ENCODE measurements at places on chromosomes 3 and 15.

GRCh38 chr15:93179072-93179471, 90.1 kb upstream of the RGMA start:
- DNase-seq: no peak

- DNase-seq: no peak
Measured at GRCh38 chr3:37489355-37489754, 315.0 kb upstream of the LRRFIP2 start.

GRCh38 chr3:193029800-193030199, 112.1 kb upstream of the MB21D2 start:
- DNase-seq: no peak

- DNase-seq: no peak
Measured at GRCh38 chr3:152243301-152243711, 25.4 kb upstream of the MBNL1 start.

DNA sequence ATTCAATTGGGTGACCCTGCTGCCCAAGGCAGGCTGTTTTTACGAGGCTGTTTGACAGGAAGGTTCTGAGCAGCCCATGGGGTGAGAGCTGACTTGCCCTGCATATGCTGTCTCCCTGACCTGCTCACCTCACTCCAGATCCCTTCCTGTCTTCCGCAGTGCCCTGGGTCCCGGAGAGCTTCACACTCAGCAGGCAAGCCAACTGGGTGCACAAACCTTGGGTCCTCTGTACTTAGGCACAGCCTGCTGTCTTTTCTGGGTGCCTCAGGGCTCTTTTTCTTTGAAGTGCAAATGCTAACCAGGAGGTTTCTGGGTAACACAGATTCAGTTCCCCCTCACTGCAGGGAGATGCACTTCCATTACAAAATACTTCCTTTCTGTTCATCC, 32.8 kb downstream of the ZXDC start:
- no peak for DNase-seq

DNA sequence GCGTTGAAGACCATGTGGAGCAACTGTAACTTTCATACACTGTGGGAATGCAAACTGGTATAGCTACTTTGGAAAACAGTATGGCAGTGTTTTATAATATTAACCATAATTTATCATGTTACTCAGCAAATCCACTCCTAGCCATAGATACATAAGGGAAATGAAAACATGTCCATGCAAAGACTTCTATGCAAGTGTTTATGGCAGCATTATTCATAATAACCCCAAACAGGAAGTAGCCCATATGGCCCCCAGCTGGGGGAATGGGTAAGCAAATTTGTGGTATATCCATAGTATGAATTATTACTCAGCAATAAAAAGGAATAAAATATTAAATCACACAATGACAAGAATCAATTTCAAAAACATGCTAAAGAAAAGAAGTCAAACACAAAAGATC, 23.0 kb upstream of the GATA2 start:
- no peak for DNase-seq

- DNase-seq: no peak
Measured at GRCh38 chr3:157412323-157412855, 24.3 kb upstream of the PTX3 start.

- no peak for DNase-seq
Measured at GRCh38 chr3:176526225-176526624, 671.1 kb downstream of the TBL1XR1 start.

GRCh38 chr3:40143283-40144090, 166.0 kb upstream of the EIF1B start:
- no peak for DNase-seq

DNA sequence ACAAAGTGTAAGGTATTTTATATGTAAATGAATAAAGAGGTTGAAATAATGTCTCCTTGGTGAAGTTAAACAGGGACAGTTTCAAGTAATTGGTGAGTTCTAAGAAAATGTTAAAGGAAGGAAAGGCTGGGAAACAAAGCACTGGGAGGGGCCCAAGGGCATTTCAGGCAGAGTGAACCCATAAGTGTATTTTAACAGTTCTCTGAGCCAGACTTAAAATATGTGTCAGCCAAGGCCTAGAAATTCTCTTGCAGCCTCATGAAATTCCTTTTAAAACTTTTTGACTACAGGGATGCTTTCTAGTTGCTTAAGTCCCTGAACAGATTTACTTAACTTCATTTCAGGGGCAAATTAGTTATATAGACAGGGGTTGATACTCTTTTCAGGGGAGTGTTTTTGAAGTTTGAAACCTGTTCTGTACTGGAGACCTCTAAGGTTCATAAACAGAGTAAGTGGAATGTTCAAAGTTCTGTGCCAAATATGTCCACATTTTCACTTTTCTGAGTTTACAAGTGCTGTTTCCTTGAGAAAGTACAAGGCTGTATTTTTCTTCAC, 77.6 kb downstream of the GALK2 start:
- no peak for DNase-seq

DNA sequence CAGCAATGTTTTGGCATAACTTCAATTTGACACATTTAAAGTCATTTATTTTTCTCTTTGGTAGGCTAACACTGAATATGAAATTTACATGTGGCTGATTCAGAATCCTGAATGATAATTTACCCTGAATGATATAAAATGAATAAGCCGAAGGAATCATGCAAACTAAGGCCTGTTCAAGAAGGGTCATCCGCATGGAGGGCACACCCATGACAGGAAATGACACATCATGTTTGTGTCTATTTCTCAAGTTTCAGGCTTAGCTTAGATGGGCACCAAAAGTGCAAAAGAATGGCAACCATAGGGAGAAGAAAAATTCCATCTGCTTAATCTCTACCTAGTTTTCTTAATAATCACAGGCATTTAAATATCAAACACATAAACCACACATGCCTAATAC, 141.5 kb downstream of the DUT start:
- no peak for DNase-seq

DNA sequence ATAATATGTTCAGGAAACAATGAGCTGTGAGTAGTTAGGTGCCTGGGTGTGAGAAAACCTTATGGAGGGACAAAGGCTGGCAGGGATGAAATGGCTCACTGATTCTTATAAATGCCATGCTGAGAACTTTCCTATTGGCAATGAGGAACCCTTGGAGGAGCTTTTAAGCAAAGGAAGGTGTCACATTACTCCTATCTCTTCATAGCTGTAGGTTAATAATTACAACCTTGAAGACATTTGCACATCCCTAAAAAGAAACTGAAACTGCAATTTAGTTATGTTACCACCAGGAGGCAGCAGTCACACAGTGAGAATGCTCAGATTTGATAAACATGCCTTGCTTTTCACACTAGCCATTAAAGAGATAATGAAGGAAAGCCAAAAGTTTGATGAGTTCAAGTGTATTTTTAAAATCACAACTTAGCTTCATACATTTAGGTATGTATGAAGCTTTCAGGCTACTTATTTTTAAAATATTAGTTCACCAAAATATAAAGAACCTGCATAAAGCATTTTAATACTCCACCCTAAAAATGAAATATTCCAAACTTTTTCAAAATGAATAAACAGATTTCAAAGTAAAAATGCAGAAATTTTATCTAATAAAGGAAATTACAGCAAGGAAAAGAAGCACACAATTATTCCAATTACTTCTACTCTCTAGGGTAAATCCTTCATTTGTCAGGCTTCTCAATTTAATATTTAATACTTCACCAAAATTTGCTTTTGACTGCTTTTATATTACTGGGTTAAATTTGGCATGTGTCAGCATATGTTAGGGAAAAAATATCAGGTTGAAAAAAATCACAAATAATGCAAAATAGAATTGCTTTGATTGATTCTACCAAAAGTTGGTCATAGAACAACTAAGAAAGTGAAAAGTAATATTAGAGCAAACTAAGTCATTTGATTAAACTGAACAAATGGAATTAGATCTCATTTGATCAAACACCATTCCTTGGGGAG, 136.9 kb upstream of the SLC2A2 start:
- DNase-seq: no peak

GRCh38 chr3:9266716-9267115, 17.3 kb upstream of the SRGAP3 start:
- no peak for DNase-seq

- no peak for DNase-seq
Measured at GRCh38 chr15:56295433-56295832, 51.8 kb upstream of the RFX7 start.

- DNase-seq: no peak
Measured at GRCh38 chr3:63338351-63338750, 60.2 kb downstream of the SYNPR start.

GRCh38 chr3:197253238-197253947, 45.0 kb downstream of the DLG1 start:
- DNase-seq: no peak

- no peak for DNase-seq
Measured at GRCh38 chr3:50617911-50618481, 1.0 kb downstream of the MAPKAPK3 start.

DNA sequence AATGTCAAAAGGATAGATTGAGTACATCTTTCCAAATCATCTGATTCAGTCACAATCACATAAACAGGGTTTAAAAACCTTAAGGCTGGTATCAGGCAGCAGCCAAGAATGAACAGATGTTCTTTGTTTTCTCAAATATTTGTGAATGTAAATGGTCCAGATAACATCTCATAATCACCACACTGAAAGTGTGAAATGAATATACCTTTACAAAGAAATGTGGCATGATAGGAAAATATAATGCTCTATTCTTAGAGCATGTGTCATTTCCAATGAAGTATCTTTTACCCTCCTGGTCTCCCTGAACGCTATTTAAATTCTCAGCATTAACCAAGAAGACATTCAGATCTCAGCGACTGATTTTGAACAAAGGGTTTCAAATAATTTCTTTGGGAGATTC, 8.8 kb upstream of the ACTC1 start:
- no peak for DNase-seq

GRCh38 chr3:71201939-71202338, 381.6 kb downstream of the FOXP1 start:
- no peak for DNase-seq

DNA sequence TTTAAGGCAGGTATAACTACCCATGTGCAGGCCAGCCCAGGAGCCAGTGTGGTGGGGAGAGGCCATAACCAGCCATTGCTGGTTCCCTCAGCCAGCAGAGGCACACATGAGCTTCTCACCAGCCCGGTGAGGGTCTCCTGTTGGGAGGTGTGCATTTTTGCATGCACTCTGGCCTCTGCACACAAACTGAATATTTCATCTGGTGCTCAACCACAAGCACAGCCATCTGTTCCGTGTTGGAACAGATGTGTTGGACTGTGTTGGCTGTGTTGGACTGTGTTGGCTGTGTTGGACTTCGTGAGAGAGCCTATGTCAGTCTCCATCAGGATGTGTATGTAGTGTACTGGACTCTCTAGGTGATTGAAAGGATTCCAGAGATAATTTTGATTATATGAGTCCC, 67.2 kb downstream of the RPL39L start:
- DNase-seq: no peak

- DNase-seq: no peak
Measured at GRCh38 chr15:40486066-40486770, 15.4 kb downstream of the CHST14 start.

- DNase-seq: no peak
Measured at GRCh38 chr3:187929112-187929816, 184.0 kb upstream of the BCL6 start.

GRCh38 chr3:158249183-158249582, 139.3 kb downstream of the RSRC1 start:
- no peak for DNase-seq

GRCh38 chr3:97838393-97838792, 16.6 kb downstream of the CRYBG3 start:
- DNase-seq: no peak

DNA sequence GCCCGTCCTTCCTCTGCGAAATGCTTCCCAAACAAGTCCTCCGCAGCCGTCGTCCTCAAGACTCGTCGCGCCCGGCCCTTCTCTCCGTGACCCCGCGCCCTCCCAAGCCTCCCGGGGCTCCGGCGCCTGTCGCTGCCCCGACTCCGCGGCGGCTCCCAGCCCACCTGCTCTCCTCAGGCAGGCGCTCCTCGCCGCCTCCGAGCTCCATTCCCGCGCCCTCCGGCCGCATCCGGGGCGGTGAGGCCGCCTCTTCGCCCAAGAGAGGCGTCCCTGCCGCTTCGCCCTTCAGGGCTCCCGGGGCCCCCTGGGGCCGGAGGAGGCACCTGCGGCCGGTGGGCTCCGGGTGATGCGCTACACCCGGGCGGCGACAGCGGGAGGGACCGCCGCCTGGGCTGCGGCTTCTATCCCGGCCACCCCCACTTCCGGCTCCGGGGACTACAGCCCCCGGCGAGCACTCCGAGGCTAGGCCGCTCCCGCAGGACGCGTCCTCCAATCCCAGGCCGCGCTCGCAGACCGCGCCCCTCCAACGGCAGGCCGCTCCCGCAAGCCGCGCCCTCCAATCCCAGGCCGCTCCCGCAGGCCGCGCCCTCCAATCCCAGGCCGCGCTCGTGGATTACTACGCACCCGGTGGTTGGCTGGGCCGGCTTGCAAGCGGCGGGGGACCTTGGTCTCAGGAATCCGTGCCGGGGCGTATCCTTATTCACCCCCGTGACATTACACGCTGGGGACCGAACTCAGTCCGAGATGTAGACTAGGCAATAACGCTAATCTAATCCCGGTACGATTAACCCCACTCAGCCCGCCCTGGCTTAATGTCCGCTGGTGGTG, at the start of gene RUBCN:
TSS of gene RUBCN (minus strand) at position 414 of the 828 bp plus-strand sequence. CDS start at position 229, 185 bp downstream.
- DNase-seq: peak; percentile 88

- DNase-seq: no peak
Measured at GRCh38 chr3:94179059-94179458, 116.2 kb downstream of the NSUN3 start.

- DNase-seq: peak; percentile 65
Measured at GRCh38 chr15:74950078-74950908, 6.3 kb downstream of the RPP25 start.
